ENCODE measurements at places on chromosomes 3 and 15.

GRCh38 chr3:197468866-197469382 lies 86.8 kb downstream of the BDH1 start:
- DNase-seq = no peak

DNA sequence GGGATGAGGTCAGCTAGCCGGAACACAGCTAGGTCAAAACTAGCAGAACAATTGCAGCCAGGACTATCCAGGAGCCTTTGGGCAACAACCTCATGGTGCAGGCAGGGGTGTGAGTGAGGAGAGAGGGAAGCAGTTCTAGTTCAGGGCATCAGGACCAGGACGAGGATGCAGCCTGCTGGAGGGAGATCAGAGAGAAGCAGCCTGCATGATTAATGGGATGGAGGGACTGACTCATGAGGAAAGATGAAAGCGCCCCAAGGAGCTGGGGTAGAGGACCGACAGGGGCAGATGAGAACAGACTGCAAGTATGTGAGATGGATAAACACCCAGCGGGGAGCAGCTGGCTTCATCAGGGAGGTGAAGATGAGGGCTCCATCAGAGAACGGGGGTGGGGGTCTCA lies 37.9 kb upstream of the LRTM1 start:
- DNase-seq = no peak

- DNase-seq = no peak
Observed at GRCh38 chr15:64949383-64950186, 37.9 kb downstream of the ANKDD1A start.

- no peak for DNase-seq
Observed at GRCh38 chr3:102905811-102906210, 471.0 kb downstream of the ZPLD1 start.

DNA sequence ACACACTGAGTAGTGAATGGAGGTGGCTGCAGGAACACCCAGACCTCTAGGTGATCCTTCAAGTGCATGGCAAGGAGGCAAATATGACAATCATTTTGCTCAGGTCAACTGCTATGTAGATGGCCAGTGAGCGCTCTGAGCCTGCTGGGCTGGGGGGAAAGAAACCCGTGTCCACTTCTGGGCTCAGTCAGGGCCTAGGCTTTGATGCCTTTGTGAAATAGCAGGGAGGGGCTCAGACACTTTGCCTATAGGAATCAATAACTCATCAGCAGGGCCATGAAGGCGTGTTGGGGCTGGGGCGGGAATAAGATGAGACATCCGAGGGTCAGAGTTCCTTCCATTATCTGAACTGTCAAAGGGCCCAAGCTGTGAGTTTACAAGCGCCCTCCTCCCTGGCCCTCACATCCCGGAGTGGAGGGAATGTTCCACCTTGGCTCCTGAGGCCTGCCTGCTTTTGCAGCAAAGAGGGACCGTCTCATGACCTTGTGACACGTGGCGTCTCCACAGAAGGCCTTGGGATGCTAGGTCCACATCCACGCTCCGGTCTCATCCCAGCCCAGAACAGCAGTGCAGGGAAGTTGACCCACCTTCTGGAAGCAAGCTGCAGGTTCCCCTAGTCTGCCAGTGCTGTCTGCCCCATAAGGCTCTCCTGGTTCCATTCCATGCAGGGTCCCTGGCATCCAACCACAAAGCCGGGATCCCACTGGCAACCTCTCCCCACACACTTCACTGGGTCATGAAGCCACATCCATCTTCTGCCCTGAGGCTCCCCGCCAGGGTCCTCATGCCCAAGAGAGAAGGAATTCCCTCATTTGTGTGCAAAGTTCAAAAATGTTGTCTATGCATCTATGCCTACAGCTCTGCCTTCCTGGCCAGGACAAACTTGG lies 78.4 kb downstream of the CHSY1 start:
- no peak for DNase-seq

GRCh38 chr3:14154276-14154675 lies 24.1 kb downstream of the XPC start:
- no peak for DNase-seq

GRCh38 chr3:15875016-15875689 lies 77.4 kb upstream of the ANKRD28 start:
- no peak for DNase-seq

DNA sequence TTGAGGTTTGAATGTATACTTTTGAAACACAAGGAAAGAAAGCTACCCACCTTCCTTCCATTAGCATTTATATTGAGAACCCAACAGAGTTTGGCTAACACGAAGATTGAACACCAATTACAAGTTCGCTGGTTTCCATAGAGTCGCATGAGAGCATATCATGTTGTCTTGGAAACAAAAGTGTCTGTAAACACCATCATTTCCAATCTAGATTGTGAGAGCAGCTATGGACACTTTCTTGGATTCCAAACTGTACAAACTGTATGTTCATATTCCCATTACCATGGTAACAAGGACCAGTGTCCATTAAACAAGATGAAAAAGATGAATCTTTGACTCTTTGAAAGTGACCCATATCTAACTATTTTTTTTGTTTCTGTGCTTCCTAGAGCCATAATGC lies 529.9 kb upstream of the ROBO1 start:
- DNase-seq = no peak

DNA sequence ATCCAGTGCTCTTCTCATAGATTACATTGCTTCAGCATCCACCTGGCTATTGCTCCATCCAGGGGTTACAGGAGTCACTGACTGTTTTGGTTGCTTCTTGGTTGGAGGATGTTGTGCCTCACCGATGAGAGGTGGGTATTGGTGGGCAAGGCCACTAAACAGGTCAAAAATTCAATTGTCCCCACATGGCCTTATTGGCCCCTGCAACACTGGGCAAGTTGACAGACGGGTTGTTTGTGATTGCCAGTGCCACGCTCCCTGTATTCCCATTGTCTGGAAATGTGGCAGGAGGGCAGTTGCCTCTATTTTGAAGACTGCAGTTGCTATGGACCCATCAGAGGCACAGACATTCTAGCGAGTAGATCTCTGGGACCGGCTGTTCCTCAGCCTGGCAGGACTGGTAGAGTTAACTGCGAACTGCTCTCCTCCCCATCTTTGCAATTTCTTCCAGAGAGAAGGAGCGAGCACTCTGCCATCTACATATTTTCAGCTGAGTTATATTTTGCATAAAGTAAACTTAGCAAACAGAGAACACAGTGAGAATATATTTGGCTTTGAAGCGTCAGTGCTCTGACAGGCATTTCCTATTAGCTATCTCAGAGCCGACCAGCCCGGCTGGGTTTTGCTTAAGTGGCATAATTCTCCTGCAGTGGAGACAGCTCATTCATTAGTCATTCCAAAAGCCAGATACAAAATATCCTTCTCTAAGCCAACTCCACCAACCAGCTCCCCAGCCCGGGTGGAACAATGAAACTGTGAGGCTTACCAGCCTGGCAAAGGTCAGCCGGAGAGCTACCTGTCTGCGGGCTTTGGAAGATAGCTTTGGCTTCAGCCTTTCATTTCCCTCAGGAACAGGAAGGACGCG lies 26.0 kb upstream of the MAGEF1 start:
- no peak for DNase-seq

DNA sequence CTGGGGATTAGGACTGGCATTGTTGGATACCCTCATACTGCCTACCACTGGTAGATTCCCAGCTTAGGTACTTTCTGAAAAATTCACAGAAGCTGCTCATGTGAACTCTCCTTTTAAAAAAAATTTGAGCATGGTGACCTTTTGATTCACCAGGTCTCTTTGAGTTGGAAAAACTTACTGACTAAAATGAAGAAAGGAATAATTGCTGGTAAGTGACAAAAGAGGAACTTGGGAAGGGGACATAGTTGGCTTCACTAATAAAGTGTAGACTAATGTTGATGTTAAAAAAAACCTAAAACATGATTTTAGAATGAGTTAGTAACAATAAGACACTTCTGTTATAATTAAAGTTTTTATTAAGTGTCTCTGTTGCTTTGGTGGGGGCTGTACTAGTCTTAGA lies 8.6 kb downstream of the VPS8 start:
- DNase-seq = no peak

DNA sequence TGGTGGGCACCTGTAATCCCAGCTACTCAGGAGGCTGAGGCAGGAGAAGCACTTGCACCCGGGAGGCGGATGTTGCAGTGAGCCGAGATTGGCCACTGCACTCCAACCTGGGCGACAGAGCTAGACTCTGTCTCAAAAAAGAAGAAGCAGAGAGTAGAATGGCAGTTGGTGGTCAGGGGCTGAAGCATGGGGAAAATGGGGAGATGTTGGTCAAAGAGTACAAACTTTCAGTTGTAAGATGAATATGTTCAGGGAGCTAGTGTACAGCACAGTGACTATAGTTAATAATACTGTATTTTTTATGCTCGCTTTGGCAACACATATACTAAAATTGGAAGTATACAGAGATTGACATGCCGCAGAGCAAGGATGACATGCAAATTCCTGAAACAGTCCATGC lies 41.5 kb downstream of the PCNP start:
- no peak for DNase-seq

- no peak for DNase-seq
Observed at GRCh38 chr3:95775486-95776094, 1038.8 kb upstream of the EPHA6 start.

DNA sequence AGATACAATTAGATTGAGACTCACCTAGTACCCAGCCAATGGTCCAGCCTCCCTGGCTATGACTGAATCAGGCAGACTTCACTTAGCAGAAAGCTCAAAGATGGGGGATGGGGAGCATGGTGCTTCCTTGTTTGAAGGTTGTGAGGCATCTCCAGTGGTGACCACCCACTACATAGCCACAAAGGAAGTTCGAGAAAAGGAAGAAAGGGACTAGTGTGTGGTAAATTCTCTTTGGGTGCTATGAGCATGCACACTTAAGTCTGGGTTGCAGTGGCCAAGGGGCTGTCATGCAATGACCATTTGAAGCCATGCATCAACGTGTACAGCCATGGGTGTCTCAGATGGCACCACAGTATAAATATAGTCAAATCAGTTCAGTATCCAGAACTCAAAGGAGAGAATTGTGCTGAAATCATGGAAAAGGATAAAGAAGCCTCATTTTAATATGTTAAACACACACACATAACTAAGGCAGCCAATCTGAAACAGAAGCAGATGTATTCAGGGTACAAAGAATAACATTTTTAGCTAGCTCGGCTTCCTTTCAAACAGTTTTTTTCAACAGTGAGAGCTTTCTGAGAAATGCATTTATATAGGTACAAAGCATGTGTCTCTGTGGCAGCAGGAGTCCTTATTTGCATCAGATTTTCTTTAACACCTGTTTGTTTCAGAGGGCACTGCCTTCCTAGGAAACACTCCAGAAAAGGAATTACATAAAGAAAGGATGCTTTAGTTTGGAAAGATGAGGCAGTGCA lies 275.5 kb downstream of the GAP43 start:
- no peak for DNase-seq

GRCh38 chr3:18739099-18739433 lies 313.9 kb upstream of the SATB1 start:
- DNase-seq = no peak

DNA sequence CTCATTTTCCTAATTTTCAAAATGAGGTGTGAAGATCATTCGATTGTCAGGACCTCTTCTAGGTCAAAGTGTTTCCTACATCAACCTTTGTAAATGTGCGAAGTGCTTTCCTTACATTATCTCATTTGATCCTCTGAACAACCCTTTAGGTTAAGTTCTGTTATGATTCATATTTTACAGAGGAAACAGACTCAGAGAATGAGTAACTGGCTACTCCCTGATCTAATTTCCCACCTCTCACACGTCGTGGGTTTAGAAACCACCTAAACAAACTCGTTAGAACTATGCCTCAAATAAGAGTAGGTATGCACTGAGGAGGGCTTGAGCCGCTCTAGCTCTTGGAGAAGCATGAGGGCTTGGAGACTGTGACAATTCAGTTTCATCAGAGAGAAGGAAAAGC lies 148.6 kb downstream of the CD47 start:
- DNase-seq = no peak

- DNase-seq = no peak
Observed at GRCh38 chr3:168933614-168934013, 729.9 kb downstream of the MECOM start.

- DNase-seq = no peak
Observed at GRCh38 chr3:160797356-160797755, 41.3 kb downstream of the PPM1L start.

- DNase-seq = no peak
Observed at GRCh38 chr3:129657261-129658046, 51.0 kb upstream of the PLXND1 start.

GRCh38 chr3:143812481-143812880 lies 35.8 kb downstream of the SLC9A9 start:
- no peak for DNase-seq

GRCh38 chr3:126417515-126417914 lies 22.8 kb downstream of the CFAP100 start:
- no peak for DNase-seq

- DNase-seq = no peak
Observed at GRCh38 chr3:149959443-149959842, 11.3 kb downstream of the PFN2 start.

DNA sequence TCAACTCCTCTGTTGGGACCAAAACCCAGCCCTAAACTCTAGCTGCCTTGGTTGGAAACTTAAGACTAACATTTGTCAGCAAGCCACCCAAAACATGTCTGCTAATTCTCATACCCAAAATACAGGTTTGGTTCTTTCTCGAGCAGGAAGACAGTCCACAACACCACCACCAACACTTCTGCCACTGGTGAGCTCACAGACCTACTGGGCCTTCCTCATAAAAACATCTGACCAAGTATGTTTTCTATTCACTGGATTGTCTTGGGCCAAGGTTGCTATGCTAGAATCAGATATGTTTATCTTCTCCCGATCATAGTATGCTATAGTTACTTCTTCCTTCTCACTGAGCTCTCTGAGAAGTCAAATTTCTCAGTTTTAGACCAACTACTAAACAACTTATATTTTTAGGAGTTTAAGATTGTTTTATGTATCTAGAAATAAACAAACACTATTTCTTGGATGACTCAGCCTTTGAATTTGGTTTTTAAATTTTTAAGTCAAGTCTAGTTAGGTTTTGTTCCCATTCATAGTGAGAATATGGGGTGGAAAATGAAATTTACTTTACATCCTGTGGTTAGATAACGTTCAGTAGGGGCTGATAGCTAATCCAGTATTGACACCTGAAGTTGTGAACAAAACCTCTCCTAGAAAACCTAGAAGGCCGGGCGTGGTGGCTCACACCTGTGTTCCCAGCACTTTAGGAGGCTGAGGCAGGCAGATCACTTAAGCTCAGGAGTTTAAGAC lies 360.5 kb downstream of the RSL24D1 start:
- no peak for DNase-seq

- DNase-seq = peak; percentile 81
Observed at GRCh38 chr3:190807719-190808375, 54.6 kb downstream of the GMNC start.

DNA sequence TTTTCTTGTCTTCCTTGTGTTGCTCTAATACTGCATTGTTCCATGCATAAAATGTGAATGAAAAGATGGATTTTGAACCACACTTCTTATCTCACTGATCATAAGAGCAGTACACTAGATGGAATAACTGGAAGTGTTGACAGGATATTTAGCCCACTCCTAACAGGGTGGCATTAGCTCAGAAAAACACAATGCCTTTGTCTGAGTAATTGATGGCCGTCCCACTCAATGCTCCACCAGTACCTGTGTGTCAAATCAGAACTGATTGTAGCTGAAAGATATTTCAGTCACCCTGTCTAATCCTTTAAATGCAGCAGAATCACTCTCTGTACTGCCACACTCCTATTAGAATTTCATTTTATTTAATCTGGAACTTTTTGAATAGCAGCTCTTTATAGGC lies 526.5 kb downstream of the UNC13C start:
- no peak for DNase-seq

Data from Right ventricle myocardium inferior (tissue), 1 donor.